ENCODE measurements at places on chromosomes 6 and 20.

GRCh38 chr6:87110636-87111035 lies 15.7 kb upstream of the CGA start:
- DNase-seq: no peak

DNA sequence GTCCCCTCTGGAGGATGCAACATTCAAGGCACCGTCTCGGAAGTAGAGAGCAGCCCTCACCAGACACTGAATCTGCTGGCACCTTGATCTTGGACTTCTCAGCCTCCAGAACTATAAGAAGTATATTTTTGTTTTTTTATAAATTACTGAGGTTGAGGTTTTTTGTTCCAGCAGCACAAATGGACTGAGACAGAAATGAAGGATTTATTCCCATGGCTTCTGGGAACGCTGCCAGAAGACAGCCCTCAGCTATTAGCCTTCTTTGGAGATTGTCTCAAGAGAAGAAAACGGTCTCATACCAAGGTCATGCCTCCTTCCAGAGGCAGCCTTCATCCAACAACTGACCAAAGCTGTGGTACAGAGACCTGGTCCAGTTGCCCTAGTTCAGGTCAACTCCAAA lies 85.4 kb downstream of the CHMP4B start:
- DNase-seq: no peak

DNA sequence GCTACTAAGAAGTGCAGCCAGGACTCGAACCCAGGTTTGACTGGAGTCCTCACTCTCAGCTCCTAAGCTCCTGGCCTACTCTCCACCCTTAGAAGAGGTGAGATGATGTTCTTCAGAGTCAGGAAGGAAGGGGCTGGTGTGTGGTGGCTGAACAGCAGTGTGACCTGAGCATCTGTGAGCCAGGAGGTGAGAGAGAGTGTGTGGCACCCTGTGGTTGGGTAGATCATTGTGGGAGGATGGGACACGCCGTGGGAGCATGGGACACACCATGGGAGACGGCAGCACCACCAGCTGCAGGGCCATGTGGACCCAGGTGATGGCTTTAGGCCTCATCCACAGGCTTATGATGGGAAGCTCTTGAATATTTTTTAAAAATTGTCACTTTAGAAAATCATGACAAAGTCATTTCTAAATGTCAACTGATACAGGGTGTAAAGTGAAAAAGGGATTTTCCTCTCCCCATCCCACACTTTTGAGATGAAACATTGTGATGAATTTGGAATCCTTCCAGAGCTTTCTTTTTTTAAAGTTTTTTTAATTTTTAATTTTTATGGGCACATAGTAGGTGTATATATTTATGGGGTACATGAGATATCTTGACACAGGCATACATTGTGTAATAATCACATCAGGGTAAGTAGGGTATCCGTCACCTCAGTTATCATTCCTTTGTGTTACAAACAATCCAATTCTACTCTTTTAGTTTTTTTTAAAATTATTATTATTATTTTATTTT lies 31.6 kb downstream of the SRC start:
- DNase-seq: no peak

DNA sequence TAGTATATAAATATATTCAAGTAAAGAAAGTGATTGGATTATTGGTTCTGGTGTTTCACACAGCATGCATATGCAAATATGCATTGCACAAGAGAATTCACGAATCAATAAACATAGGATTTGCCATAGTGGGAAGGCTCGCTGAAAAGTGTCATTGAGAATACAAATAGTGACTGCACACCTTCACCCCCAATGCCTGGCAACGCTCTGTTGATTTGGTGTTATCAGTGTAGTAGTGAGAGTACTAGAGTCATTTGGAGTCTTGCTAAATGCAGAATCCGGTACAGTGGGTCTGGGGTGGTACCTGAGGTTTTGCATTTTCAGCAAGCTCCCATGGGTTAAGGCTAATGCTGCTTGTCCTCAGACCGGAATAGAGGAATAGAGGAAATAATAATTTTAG lies 49.7 kb upstream of the NAA20 start:
- DNase-seq: no peak

GRCh38 chr6:31587791-31588777 lies 2.0 kb downstream of the LST1 start:
- DNase-seq: no peak

DNA sequence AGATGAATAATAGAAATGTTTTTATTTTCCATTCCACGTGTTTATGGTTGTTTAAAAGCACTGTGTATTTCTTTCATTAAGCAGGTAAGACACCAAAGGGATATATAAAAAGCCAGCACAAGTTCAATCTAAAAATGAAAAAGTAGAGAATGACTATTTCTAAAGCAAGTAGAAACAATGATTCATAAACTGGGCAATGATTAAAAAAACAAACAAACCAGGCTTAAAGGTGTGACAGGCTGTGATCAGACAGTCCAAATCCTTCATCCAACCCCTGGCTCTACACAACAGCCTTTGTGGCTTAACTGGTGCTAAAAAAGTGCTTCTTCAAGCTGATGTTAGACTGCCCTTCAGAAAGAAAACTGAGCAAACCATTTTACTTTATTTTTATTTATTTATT lies 45.7 kb upstream of the TSHZ2 start:
- no peak for DNase-seq

- no peak for DNase-seq
Measured at GRCh38 chr6:127641905-127642304, 64.9 kb downstream of the C6orf58 start.

DNA sequence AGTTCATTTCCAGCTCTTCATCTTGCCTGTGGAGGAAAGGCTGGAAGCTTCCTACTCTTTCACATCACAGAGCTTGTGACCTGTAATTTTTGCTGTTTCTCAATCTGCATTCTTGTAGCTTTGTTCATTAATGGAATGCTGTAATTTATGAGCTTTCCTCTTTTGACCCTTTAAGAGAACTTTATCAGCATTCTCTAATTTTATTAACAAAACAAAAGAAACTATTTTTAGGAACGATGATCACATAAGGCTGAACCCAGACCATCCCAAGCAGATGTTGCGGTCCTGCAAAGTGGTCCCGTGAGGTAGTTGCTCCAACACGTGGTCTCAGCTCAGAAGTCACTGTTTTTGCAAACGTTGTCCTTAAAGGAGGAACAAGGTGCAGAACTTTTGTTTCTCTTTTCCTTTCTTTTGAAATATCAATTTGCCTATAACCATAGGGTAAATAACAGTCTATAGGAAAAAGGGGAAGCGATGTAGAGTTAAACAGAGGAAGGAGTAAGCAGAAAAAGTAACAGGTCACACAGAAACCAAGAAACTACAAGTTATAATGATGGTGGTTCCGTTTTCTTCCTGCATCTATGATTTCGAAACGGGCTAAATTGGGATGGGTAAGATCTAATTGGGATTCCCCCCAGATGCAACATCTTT lies 121.3 kb upstream of the PHACTR1 start:
- no peak for DNase-seq

- no peak for DNase-seq
Measured at GRCh38 chr6:121733234-121733633, 297.8 kb downstream of the GJA1 start.

DNA sequence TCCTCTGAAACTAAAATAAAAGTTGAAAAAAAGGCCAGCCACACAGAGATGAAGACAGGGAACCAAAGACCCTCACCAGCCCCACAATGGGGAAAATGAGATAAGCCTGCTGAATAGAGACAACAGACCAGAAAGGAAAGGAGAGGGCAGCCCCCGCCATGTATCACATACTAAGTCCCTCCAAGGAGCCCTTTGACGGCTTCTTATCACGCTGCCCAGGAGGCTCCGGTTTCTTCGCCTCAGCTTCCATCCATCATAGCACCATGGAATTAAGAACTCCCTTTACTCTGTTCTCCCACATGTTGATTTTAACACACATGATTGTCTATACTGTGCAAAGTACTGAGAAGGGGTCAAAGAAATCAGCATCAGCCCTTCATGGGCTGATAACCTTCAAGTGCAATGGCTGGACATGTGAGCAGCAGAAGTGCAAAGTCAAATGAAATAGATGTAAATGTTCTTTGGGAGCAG lies 54.9 kb downstream of the MAP3K5 start:
- no peak for DNase-seq

- no peak for DNase-seq
Measured at GRCh38 chr20:44541992-44542391, 20.1 kb upstream of the SERINC3 start.

DNA sequence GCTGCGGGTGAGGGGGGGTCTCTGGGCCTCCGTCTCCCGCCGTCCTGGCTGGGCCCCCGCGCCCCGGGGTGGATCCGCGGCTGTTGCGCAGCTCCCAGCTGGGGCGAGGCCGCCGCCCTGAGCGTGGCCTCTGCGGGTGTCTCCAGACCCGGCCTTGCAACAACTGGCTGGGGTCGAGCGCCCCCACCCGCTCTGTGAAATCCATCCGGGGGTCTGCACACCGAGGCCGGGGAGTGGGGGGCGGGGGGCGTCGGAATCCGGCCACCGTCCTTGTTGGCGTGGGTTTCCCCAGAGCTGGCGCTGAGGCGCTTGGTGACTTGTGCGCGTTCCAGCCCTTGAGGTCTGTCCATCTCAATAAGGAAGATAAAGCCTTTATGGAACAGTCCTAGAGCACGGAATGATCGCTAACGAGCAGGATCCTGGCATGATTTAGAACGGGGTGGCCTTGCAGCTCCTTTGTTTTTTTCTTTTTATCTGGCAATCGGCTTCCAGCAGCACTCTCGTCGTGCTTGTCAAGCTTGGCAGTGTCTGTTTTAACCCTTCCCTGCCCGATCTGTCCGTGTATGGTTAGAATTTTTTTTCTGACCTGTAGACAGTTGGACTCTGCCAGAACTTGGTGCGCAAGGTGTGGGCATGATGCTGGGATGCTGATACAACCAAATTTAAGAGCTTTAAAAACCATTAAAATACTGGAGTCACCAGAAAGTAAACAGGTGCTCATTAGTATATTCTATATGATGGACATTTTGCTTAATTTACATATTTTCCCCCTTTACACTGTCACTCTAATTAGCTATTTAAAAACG lies 675 bp downstream of the DSTN start:
- DNase-seq: no peak

GRCh38 chr6:139325125-139325524 lies 33.3 kb upstream of the TXLNB start:
- no peak for DNase-seq

GRCh38 chr6:34865107-34865506 lies 22.7 kb downstream of the TAF11 start:
- no peak for DNase-seq

- DNase-seq: no peak
Measured at GRCh38 chr6:43768983-43769525, 957 bp upstream of the VEGFA start.

DNA sequence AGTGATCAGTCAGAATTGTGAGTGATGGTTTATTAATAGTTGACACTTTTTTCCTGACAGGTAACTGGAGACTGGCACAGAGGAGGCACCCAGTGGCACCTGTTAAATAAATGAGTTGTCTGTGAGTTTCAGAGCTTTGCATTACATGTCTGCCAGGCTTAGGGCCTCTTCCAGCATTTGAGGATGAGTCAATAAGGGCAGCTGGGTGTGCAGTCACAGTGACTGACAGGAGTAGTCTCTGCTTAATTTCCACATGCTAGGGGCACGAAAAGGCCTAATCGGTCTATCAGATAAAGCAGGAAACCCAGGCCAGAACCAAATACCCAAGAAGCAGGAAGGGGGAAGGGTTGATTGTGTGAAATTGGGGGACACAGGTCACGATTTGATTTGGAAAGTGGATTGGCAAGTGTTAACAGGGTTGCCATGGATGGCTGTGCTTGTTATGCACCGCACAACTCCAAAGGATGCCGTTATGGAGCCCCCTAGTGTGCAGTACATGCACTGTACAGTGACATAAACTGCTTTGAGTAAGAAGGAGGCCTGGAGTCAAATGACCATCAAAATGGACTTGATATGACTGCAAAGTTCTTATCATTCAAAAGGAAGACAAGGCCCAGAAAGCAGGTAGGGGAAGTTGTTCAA lies 111.9 kb upstream of the GGTLC1 start:
- peak; percentile 12 for DNase-seq

GRCh38 chr20:43243672-43244269 lies 54.1 kb upstream of the PTPRT start:
- no peak for DNase-seq

- no peak for DNase-seq
Measured at GRCh38 chr20:61777773-61778494, 287.7 kb downstream of the TAF4 start.

- DNase-seq: no peak
Measured at GRCh38 chr20:60283281-60283680, 325.1 kb downstream of the CDH26 start.

GRCh38 chr20:34023937-34024722 lies 30.4 kb downstream of the RALY start:
- DNase-seq: no peak

DNA sequence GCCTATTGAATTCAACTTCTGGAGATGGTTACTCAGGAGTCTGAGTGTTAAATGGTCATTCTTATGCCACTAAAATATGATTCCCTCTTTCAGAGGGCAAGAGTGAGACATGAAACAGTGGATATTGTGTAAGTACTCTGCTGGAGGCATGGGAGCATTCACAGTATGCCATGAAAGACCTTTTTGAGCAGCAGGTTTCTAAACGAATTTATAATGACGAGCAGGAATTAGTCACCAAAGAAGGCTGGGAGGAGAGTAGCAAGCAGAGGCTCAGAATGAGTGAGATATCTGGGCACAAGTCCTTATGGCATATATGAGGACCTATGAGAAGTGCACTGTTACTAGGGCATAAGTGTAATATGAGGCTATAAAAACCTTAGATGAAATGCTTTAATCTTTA lies 10.9 kb upstream of the MYB start:
- no peak for DNase-seq
